Stimulated activated CD8-positive, alpha-beta memory T cell treated with anti-CD3 and anti-CD28 coated beads, Interleukin-12 subunit alpha, Interleukin-12 subunit beta, amount 100 ng/mL, for 4 hours (primary cell): ENCODE measurements at places on chromosomes 3 and 15.

GRCh38 chr3:42533161-42533897, 30.9 kb downstream of the VIPR1 start:
- DNase-seq, result no peak

GRCh38 chr15:59550956-59551355, 60.6 kb upstream of the GCNT3 start:
- no peak for DNase-seq

DNA sequence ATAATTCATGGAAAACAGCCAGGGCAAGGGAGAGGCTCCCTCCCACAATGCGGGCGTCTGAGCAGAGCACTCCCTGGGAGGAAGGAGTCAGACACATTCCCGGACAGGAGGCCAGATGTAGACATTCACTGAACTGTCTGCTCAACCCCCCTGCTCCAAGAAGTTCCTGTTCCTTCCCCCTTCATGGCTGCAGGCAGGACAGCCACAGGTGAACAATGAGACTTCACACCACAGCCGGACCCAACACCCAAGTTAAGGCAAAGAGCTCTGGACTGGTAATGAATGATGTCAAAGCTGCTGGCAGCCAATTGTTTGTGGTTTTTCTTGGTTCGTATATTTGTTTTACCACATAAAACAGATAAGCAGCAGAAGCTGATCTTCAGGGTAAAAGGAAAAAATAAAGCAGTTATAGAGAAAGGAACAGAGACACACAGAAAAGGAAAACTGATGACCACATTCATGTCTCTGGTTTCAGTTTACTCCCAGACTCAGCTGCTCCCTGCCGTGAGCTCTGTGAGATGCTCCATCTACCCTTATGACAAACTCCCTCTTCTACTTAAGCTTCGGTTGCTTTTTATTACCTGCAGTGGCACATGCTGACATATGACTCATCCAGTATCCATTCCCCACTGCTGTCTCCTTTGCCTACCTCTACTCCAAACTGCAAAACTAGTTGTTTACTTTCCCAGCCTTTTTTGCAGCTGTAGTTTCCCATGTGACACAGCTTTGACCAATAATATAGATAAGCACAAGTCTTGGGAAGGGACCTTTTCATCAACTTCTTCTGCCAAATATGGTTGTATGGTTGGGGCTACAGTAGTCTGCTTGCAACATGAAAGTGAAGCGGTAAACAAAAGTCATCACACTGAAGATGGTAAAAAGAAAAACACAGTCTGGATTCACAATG, 33.1 kb downstream of the DZIP1L start:
- DNase-seq, result no peak

DNA sequence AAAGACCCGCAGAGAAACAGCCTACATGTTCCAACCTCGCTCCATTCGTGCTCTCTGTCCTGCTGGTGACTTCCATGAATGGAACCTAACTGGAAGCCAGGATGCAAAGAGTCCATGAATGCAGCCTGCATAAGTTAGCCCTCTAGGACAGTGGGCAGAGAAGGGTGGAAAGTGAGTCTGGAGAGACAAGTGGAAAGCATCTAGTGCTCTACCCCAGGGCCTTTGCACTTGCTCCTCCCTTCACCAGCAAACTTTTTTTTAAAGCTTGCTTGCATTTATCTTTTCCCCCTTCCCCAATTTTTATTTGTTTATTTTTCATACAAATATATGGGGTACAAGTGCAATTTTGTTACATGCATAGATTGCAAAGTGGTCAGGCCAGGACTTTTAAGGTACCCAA, 7.9 kb upstream of the CYP1A1 start:
- DNase-seq, result no peak

DNA sequence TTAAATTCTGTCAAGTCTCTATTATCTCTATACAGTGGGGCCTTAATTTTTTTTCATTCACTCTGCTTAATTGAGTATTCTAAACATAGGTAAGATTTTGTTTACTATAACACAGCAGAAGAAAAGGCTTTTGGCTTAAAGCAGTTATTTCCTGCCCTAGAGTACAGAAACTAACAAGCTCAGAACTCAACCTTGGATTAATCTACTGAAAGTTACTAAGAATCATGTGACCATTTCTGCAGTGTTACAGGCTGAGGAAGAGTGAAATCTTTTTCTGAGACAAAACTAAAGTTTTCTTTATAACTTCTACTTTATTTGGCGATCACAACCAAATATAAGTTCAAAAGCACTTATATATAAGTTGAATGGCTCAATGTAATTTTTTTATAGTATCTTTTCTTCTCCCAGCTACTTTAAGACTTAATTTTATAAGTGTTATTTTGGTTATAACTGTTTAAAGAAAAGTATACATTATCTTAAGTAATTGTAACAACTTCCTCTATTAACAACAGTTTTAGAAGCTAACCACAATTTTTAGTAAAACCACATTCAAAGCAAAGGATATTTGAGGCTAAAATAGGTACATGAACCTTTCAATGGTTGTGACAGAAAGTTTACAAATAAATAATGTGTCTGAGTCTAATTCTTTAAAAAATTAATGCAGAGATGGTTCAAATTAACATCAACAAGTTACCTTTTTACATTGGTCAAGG, 240.6 kb upstream of the NAALADL2 start:
- DNase-seq, result no peak

- no peak for DNase-seq
These were observed 508.9 kb upstream of the ADAMTS9 start for GRCh38 chr3:65196663-65197062.

DNA sequence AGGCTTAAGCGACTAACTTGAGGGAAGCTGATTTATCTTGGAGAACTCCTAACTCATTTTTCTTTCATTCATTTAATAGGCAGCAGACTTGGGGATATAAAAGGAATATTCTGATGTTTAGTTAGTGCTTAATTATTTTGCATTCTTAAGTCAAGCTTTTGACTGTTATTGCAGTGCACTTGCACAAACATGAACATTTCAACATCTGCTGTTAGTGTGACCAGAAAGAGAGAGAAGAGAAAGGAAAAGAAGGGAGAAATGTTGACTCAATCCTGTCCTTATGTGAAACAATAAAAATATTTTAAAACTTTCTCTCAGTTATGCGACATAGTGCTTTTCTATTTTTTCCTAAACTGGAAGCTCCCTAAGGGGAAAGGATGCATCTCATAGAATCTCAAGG, 507.8 kb downstream of the LPP start:
- DNase-seq, result no peak

DNA sequence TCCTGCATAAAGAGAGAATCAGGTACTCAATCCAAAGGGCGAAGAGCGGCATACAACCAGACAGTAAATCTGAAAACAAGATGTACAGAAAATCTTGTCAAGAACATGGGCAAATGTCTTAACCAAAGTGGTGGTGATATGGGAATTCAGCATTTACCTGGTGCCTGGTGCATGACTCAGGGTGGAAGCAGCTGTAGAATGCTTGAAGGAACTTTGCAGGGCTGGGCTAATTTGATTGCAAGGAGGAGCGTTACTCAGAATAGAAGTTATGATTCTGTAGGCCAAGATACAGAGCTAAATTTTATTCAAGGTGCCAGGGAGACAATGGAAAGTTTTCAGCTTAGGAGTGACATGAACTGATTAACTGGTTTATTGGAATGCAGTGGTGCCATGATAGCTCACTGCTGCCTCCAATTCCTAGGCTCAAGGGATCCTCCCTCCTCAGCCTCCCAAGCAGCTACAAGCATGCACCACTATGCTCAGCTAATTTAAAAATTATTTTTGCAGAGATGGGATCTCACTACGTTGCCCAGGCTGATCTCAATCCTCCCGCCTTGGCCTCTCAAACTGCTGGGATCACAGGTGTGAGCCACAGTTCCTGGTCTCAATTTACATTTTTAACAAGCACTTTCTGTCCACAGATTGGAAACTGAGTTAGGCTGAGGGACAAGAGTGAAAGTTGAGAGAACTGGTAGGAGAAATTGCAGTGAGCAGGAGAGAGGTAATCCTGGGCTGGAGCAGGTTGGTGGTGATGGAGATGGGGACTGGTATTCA, 91.5 kb upstream of the TBC1D5 start:
- no peak for DNase-seq
